A172 (cell line): ENCODE measurements at places on chromosomes 13 and 19. TPM values are rescaled to one million over a fixed set of nuclear protein-coding genes. Genes with fewer than 3 reads are reported as not detected.

ATP7B gene
- total RNA-seq: 2.0 and 2.3 TPM in 2 replicates

CRB3 gene
- not detected in 2 replicates for total RNA-seq

SIN3B gene
- total RNA-seq: 23.9 and 24.7 TPM in 2 replicates

VAV1 gene
- total RNA-seq: 0.14 TPM in 1 of 2 replicates, not detected in the other

ZNF420 gene
- total RNA-seq: 10.2 and 12.0 TPM in 2 replicates

RNF17 gene
- total RNA-seq: not detected in 2 replicates

- no peak for DNase-seq
Measured at GRCh38 chr19:33375156-33375836, 1.8 kb downstream of the CEBPG start.

DNA sequence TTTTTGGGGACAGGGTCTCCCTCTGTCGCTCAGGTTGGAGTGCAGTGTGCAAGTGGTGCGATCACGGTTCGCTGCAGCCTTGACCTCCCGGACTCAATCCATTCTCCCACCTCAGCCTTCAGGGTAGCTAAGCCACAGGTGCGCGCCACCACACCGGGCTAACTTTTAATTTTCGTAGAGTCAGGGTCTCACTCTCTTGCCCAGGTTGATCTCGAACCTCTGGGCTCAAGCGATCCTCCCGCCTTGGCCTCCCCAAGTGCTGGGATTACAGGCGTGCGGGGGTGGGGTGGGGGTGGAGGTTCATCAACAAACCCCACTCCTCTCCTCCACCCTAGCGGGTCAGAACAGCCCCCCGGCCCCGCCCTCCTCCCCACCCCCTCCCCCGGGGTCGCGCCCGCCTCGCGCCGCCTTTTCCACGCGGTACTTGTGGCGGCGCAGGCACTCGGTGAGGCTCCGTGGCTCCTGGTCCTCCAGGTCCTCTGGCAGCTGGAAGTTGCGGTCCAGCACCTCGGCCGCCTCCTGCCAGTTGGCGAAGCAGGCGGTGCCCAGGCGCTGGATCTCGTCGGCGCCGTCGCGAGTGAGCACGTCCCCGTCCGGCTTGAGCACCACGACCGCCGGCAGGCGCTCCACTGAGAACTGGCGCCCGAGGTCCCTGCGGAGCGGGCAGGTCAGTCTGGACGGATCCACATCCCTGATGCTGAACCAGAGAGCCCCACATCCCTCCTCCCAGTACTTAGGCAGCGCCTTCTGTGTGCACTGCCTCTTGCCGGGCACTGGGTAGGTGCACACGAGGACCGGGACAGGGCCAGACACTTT lies 5.2 kb downstream of the NXNL1 start:
- DNase-seq: no peak

- no peak for DNase-seq
Measured at GRCh38 chr13:94503851-94504250, 24.4 kb upstream of the DCT start.

- no peak for DNase-seq
Measured at GRCh38 chr19:38656171-38656981, 8.9 kb downstream of the ACTN4 start.

DNA sequence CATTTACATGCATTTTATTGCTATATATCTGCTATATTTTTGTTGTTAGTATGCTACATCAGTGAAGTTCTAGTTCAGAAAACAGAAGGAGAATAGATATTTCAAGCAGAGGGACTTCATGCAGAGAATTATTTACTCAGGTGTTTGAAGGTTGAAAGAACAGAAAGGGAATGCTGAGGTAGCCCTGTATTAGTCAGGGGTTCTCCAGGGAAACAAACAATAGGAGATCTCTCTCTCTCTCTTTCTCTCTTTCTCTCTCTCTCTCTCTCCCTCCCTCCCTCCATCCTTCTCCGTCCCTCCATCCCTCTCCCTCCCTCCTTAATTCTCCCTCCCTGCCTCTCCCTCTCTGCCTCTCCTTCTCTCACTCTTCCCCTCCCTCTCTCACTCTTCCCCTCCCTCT lies 114.3 kb upstream of the TDRD3 start:
- no peak for DNase-seq

- DNase-seq: no peak
Measured at GRCh38 chr13:22076658-22077057, 405.8 kb downstream of the FGF9 start.

GRCh38 chr19:36797786-36798108 lies 25.1 kb upstream of the ZNF850 start:
- DNase-seq: no peak

GRCh38 chr19:46840498-46840942 lies 10.1 kb downstream of the AP2S1 start:
- DNase-seq: peak; percentile 21

DNA sequence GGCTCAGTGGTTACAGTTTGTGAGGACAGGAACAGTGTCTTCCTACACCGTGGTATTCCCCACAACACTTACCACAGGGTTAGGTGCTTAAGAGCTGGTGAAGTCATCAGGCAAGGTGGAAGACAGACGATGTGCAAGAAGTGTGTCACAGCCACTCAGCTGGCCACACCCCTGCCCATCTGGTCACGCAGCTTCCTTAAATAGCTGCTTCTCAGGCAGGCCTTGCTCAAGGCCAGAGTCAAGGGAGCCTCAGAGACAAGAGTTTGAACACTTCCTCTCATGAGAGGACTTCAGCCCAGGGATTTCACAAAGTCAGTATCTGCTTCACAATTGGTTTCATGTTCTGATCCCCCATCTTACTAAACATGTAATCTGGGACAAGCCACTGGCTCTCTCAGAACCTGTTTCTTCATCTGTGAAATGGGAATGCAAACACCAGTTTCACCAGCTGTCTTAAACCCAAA lies 80.3 kb upstream of the FRY start:
- DNase-seq: peak; percentile 19

DNA sequence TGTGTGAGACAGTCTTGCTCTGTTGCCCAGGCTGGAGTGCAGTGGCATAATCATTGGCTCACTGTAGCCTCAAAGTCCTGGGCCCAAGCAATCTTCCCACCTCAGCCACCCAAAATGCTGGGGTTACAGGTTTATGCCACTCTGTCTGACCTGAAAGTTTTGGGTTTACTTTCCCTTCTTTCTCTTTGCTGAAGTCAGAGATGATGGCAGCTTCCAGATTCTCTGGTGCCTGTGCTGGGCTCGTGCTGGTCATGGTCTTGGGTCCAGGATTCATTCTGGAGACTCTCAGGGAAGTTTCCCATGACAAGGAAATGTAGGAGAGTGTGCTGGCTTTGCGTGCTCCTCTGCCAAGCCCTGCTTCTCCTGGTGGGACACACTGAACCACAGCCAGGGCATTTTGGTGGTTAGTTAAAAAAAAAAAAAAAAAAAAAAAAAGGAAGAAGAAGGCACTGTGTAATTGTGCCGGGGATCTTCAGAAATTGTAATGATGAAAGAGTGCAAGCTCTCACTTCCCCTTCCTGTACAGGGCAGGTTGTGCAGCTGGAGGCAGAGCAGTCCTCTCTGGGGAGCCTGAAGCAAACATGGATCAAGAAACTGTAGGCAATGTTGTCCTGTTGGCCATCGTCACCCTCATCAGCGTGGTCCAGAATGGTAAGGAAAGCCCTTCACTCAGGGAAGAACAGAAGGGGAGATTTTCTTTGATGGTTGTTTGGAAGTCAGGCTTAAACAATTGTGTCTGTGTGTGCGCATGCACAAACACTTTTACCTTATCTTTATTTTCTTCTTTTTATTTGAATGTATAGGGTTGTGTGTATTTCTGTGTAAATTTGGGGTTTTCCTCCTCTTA lies at the start of gene ALOX5AP:
Gene ALOX5AP, plus strand, starts transcription at position 519 of the 847 bp plus-strand sequence. Its CDS starts 63 bp downstream, at position 582.
- DNase-seq: no peak

DNA sequence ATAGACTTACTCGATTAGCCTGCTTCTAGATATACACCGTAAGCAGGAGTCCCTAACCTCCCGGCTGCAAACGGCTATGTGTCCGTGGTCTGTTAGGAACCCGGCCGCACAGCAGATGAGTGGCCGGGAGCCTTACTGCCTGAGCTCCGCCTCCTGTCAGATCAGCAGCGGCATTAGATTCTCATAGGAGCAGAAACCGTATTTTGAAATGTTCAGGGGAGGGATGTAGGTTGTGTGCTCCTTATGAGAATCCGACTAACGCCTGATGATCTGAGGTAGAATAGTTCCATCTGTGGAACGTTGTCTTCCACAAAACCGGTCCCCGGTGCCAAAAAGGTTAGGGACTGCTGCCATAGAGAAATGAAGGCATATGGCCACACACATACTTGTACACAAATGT lies 1491.9 kb downstream of the SLITRK5 start:
- DNase-seq: no peak

- no peak for DNase-seq
Measured at GRCh38 chr19:46972311-46972710, 47.3 kb upstream of the NPAS1 start.

GRCh38 chr13:69283301-69283700 lies 824.3 kb upstream of the ATXN8OS start:
- no peak for DNase-seq

DNA sequence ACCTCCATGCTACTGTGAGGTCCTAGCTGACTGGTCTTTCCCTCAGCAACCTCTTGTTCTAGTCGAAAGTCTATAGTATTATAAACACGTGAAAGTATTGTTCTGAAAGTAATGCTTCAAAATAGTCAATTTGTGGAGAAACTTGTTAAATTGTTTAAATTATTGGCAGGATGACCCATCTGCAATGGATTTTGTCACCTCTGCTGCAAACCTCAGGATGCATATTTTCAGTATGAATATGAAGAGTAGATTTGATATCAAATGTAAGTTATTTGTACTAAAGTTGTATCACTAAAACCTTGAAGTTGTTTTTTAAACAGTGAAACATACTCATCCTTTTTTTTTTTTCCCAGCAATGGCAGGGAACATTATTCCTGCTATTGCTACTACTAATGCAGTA lies 25.9 kb downstream of the UBA2 start:
- DNase-seq: no peak

GRCh38 chr19:49338691-49339300 lies 3.6 kb downstream of the CD37 start:
- no peak for DNase-seq

- DNase-seq: no peak
Measured at GRCh38 chr19:45889210-45889885, 3.4 kb upstream of the IRF2BP1 start.

- peak; percentile 100 for DNase-seq
Measured at GRCh38 chr19:32373585-32374295, 28.3 kb downstream of the ZNF507 start.
